Hematopoietic multipotent progenitor cell treated with erythropoietin and hydrocortisone succinate and interleukin-3 and kit ligand, for 8 days (in vitro differentiated cells): ENCODE measurements at places on chromosomes 3 and 15.
A peak's percentile ranks its signal among the peaks of the same experiment; 100 is the strongest.

DNA sequence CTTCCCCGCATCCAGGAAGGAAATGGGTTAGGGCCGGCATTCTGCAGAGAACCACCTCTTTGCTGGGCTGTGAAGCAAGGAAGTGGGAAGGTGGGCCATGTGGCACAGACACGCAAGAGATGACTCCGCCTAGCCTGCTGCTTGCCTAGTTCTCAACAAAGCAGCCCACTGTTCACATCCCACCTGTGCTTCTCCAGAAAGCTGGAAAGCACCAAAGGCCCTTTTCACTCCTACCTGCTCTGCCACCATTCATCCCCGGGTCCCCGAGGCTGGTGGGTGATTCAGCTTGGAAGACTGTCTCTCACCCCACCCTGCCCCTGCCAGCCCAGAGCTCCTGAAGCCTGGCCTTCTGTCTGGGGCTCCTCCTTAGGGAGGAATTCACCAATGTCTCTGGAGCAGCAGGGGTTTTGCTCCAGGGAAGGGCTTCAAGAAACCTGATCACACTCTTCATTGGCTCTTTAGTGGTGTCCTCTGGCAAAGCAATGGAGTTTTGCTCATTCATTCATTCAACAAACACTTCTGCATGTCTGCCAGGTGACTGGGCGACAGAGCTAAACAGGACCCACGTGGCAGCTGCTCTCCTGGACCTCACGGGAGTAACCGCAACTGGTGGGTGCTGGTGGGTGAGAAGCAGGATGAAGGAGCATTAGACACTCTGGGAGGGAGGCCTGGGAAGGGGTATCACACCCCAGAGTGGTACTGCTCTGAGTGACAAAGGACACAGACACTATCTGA, 145.4 kb upstream of the TLE3 start:
- DNase-seq, result no peak

GRCh38 chr15:51082246-51082645, 12.5 kb downstream of the TNFAIP8L3 start:
- DNase-seq, result no peak

DNA sequence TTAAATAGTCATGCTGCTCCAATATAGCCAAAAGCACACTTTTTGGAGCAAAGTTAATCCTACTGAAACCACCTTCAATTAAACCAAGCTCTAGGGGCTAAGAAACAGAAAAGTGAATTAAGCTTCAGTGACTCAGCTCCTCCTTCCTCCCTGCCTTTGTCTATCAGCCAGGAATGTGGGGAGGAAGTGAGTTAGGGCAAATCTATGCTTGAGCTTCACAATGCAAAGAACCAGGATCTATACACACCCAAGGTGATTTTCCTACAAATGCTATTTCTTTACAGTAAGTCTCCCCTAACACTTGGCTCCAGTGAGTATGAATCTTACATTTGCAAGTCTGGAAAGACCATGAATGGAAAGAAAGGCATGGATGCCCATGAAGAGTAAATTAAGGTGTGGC, 212.1 kb downstream of the P3H2 start:
- no peak for DNase-seq

GRCh38 chr15:53256457-53256856, 466.3 kb upstream of the ONECUT1 start:
- no peak for DNase-seq

DNA sequence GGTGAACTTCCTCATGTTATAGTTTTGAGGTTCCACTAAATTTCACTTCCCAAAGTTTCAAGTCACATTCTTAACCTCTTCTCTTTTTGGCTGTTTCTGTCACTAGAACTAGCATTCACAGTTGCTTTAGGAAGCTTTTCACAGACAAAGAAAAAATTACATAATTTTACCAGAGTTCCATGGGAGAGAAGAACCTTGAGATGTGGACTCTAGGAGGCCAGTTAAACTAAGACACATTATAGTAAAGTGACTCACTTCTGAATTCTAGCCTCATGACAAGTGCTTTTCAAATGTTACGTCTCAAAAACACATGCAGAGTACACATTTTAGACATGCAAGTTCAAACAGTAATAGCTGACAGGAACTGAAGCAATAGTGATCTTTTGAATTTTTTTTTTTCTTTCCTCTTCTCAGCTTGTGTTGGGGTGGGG, 39.9 kb upstream of the LRTM1 start:
- DNase-seq, result no peak

- no peak for DNase-seq
Measured at GRCh38 chr3:42501321-42501680, 1.1 kb upstream of the VIPR1 start.

GRCh38 chr3:52705438-52705687, 228 bp downstream of the GLT8D1 start:
- DNase-seq, result no peak

- DNase-seq, result no peak
Measured at GRCh38 chr3:65641777-65642176, 396.9 kb downstream of the MAGI1 start.

DNA sequence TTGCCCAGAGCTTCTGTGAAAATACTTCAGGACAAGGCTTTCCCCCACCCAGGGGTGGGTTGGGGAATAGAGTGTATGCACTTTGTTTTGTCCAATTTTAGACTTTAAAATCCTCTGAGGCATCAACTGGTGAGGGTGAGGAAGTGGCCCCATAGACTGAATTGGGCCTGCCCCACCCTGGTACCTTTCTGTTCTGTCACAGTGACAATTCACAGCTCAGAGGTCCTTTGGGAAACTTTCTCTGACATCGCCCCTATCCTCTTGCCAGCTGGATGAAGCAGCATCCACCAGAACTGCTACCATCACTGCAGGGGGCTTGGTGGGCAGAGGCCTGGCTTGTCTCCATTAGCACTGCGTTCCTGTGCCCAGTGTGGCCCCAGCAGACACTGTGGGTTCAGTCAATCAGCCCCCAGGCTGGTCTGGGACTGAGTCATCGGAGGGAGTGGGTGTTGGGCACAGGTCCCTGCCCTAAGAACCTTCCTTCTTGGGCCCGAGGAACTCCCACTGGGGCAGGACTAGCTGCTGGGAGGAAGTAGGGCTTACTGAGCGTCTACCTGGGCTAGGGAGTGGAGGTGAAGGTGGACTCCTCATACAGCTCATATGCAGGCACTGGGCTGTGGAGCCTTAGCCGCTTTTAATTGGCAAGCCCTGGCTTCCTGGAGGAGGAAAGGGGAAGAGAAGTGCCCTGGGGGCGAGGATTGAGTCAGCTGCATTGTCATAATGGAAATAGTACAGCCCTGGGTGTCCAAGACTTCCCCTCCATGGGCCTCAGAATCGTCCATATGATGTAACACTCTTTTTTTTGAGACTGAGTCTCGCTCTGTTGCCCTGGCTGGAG, 1.5 kb upstream of the PPM1M start:
- DNase-seq, result peak; percentile 32

DNA sequence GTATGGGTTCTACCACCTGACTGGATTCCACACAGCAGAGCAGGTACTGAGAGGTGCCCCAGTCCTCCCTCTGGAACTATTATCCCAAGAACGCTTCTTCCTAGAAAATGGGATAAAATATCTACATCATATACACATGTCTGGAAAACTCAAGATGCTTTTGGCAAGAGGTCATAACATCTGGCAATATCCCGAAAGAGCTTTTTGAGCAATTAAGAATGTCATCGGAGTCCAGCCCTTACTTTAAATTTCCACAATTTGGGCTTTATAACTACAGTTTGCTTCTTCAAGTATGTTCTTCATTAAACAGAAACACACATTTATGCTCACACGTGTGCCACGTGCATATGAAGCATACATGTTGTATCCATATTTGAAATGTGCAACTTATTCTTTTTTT, 365.9 kb upstream of the THBS1 start:
- DNase-seq, result no peak

- no peak for DNase-seq
Measured at GRCh38 chr3:151387842-151388241, 3.3 kb upstream of the P2RY12 start.

- no peak for DNase-seq
Measured at GRCh38 chr15:63341898-63342297, 39.7 kb downstream of the CA12 start.

DNA sequence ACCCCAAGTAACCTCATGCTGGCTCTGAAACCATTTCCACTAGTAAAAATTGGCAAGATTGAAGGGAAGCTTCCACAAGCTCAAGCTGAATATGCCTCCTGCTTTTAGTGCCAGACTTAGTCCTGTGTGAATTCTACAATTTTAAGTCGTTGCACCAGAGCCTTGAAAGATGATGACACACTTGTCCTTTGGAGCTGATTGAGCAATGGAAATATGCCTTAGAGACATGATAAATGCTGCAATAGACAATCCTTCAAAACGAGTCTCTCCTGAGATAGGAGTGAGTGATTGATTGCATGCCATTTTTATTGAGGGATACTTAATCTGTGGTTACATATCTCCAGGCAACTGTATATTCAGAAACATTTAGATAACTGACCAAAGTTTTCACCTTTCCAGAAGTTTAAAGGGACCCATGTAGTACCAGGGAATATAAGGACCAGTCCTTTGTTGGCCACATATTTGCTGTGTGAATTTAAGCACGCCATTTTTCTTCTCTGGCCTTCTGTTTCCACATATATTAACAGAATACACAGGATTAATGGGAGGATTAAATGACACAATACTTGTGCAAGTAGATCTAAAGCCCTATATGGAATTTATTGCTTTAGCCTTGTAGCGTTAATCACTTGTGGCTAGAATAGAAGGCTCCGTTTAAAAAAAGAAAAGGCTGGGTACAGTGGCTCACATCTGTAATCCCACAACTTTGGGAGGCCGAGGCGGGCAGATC, 65.1 kb downstream of the PPARG start:
- DNase-seq, result no peak

GRCh38 chr3:468172-468571, 271.6 kb downstream of the CHL1 start:
- DNase-seq, result no peak

GRCh38 chr3:176816937-176817336, 380.3 kb downstream of the TBL1XR1 start:
- DNase-seq, result no peak

DNA sequence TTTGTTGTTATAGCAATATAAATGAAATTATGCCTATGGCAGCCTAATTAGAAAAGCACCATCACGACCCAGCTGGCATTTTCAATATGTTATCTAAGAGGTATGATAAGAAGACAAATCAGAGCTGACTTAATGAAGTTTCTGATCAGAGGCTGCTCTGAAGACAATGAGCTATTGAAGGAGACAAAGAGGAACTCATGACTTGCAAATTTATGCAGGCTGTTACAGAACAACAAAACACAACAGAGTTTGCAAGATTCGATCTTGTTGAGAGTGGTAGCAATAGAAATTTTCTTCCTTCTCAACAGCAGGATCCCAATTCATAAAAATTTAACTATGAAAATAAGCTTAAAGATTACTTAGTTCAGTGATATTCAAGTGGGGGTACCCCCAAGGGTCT, 7.7 kb downstream of the CCDC54 start:
- no peak for DNase-seq

DNA sequence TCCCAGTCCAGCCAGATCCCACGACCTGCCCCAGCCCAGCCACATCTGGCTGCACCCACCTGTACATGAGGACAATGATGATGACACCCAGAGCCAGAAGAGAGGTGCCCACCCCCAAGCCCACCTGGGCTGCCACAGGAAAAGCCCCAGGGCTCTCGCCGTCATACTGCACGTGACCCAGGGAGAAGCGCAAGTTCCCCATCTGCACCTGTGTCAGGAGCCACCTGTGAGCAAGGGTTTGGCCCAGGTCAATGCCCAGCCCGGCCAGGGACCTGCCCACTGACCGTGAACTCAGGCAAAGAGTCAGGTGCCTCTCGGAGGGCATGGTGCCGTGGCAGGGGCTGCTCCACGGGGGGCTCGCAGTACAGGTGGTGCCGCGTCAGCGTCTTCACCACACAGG, 16.3 kb downstream of the PLXNB1 start:
- no peak for DNase-seq

- peak; percentile 1 for DNase-seq
Measured at GRCh38 chr3:117036259-117036799, 326.8 kb downstream of the TUSC7 start.

- DNase-seq, result no peak
Measured at GRCh38 chr3:100533176-100533575, 40.8 kb downstream of the TMEM45A start.

GRCh38 chr3:37475435-37475834, 301.1 kb upstream of the LRRFIP2 start:
- no peak for DNase-seq

- DNase-seq, result no peak
Measured at GRCh38 chr3:14265246-14265962, 86.8 kb downstream of the LSM3 start.

GRCh38 chr15:23387621-23388190, 33.2 kb downstream of the GOLGA8S start:
- no peak for DNase-seq

GRCh38 chr3:23831517-23832394, 26.0 kb downstream of the UBE2E1 start:
- DNase-seq, result no peak

GRCh38 chr15:29029651-29030195, 143.9 kb downstream of the APBA2 start:
- DNase-seq, result no peak

GRCh38 chr3:187139126-187139894, at the start of gene RPL39L:
Gene RPL39L, minus strand, starts transcription at chr3:187139496. Its CDS starts 18,196 bp downstream, at chr3:187121300.
- peak; percentile 85 for DNase-seq

DNA sequence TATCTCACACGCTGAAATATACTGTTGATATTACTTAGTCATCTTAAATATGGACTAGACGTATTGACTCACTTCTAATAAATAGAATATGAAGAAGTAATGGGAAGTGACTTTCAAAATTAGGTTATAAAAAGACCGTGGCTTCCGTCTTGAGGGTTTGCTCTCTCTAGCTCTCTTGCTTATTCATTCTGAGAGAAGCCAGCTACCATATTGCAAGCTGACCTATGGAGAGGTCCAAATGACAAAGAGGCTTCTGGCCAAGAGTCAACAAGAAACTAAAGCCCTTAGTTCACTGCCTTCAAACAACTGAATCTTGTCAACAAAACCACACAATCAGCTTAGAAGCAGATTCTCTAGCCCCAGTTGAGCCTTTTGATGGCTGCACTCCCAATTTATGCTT, 46.1 kb downstream of the SLC9C1 start:
- DNase-seq, result no peak

GRCh38 chr3:121992601-121993560, 29.2 kb downstream of the ILDR1 start:
- no peak for DNase-seq

DNA sequence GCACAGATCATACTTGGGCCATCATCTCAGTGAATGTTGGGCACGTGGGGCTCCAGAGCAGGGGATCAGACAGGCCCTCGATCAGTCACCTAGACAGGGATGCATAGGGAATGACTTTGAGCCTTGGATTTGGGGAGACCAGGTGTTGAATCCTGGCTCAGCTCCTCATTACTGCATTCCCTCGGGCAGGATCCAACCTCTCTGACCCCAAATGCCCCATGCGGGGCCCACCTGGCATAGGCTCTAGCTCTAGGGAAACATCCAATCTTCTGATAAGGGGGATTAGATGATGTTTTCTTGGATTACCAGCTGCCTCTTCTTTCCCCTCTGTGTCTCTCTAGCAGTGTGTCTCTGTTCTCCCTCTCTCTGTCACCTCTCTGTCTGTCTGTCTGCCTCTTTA, 22.7 kb downstream of the LOXL1 start:
- DNase-seq, result no peak

DNA sequence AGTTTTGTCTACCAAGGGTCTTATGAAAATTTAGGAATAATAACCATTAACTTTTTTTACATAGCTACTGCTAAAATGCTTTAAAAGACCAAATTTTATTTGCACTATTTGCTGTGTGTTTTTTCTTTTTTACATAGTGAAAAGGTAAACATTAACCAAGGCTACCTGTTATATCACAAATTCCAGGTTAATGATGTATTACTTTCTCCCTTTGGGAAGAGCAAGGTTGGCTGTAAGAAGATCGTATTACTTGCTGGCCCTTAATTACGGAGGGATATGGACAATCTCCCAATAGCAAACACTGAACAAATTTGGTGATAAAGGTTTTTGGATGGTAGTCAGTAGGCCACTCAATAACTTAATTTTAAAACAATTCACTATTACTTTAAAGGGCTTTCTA, 22.4 kb downstream of the LRRC58 start:
- no peak for DNase-seq
